Stimulated activated CD4-positive, alpha-beta T cell treated with anti-CD3 and anti-CD28 coated beads, TNF-alpha, amount 100 ng/mL, for 4 hours (primary cell): ENCODE measurements at places on chromosomes 16 and 17.

DNA sequence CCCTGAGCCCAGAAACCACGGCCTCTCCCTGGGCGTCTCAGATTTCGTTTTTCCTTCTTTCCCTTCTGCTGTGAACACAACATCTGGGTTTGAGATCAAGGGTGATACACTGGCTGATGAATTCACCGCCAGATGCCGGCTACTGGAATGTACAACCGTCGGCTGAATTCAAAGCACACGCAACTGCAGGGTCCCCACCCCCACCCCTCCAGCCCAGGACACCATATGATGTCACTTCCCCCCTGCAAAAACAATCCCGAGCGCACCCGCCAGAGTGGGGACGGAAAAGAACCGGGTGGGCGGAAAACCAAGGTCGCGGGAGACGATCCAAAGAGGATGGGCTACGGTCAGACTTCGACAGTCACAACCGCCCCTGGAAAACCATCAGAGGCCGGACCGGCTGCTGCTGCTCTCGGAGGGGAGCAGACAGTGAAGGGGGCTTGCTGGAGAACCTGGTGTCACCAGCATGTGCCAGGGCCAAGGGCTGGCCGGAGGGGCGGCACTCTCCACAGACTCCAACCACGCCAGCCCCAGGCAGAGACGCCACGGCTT, 23.3 kb downstream of the CEP295NL start:
- DNase-seq = no peak

DNA sequence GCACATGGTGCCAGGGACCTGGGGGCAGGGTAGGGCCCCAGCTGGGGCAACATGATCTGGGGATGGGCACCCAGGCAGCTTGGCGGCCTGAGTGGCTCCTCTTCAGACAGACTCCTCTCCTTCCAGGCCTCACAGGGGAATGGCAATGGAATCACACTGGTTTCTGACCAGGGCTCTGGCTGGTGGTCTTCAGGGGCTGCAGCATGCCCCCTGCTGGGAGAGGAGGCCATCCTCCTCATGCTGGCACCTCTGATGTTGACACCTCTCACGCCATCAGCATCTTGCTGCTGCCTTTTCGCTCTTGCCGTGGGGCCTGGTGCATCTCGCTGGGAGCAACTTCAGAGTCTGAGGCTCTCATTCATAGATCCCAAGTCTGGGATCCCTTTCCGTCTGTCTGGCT, 11.2 kb upstream of the GFOD2 start:
- no peak for DNase-seq

- DNase-seq = no peak
Observed at GRCh38 chr17:3788200-3788599, 12.8 kb downstream of the ITGAE start.

- DNase-seq = no peak
Observed at GRCh38 chr16:88906535-88907105, 40.2 kb upstream of the PABPN1L start.

DNA sequence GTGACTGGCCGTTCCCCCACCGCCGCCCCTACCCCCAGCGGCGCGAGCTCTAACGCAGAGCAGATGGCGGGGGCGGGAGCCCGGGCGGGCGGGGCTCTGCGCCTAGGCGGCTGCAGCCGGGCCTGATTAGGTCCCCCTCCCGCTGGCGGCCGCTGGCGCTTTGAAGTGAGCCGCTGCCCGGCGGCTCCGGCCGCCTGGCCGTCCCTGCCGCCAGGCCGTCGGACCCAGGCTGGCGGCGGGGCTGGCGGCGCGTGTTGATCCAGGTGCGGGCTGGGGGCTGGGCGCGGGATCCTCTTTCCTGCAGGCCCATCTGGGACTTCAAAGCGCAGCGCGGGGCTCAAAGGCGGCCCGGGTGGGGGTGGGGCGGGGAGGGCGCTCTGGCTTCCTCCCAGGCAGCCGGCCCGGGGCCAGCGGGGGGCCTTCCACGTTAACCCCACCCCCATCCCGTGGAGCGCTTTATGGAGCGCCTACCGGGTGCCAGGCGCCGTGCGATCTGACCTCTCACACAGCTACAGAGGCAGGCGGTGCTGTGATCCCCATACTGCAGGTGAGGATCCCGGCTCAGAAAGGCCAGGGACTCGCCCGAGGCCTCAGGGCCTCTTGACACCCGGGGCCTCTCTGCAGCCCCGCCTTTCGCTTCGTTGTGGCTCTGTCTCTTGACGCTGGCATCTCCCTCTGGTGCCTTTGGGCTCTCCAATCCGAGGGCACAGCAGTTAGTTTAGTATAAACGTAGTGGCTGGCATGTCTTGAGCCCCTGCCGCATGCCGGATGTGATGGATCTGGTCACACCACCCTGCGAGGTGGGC, 80.0 kb upstream of the NKD1 start:
- DNase-seq = no peak

GRCh38 chr16:22642416-22643088, 131.9 kb downstream of the NPIPB5 start:
- DNase-seq = no peak

DNA sequence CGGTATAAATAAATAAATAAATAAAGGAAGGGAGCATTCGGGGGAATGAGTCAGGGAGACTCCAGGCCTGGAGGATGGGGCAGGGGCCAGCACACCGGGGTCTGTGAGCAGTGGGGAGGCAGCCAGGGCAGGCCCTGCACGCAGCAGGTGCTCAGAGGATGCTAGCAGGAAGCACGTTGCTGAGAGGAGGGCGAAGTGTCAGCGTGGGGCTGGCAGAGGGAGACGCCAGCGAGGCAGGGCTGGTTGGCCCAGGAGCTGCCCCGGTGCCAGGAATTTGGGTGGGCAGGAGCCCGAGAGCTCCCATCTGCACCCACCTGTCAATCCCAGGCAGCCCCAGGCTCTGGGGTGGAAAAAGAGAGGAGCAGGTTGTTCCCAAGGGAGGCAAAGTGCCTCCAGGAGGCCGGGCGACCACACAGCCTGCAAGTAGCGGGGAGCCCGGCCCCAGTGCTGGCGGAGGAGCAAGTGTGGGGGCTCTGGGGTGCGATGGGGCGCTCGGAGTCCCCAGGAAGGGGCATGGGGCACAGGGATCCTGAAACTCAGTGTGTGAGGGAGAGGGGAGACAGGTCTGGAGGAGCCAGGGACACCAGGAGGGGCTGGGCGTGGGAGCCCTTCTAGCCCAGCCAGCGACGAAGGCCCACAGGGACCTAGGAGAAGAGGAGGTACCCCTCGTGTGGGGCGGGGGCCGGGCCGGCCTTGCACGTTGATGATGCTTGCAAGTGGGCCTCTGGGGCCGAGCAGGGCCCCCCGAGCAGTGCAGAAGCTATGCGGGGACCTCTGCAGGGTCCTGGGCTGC, 28.0 kb downstream of the SOX8 start:
- no peak for DNase-seq

DNA sequence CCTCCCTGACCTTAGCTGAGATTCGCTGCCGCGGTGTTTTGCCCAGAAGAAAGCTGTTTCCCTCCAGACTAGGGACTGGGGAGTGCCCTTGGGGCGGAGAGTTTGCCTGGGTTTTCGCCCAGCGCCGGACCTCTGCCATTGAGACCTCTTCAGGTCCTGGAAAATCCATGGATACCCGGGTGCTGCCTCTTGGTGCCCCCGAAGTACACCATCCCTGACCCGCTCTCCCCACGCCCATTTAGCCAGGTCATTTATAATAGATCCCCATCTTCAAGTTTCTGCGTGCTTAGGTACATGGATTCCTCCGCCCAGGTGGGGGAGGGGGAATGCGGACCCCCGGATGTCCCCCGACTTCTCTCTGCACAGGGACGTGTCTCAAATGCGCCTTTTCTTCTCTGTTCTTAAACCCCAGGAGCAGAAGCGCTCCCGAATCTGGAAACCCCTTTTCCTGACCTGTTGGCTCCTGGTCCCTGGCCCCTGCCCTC, 15.0 kb upstream of the CBX8 start:
- no peak for DNase-seq

DNA sequence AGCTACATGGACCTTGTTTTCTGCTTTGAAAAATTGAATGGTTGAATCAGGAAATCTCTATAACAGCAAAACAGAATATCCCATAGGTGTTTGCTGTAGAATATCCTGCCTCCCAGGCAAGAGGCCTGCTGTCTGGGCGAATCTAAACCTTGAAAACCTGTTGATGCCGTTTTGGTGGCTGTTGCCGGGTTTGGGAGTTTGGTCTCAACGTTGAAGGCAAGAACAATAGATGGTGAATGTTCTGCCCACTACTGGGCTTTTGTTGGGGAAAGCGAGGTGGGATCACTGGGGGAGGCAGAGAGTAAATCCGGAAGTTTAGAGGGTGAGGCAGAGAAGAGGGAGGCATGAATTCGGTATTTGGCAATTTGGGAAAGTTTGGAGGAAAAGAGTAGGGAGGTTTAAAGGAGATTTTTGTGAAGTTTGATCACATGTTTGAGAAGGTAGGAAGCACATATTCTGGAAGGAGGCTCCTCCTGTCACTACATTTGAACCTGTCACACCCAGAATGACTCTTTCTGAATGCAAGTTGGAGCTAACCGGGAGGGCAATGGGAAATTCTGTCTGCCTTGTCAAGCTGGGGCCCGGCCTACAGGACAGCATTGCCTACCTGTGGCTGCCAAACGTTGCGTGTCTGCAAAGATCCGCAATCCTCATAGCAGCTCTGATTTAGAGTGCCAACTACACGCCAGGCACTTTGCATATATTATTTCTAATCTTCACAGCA, 46.5 kb downstream of the GPRC5B start:
- no peak for DNase-seq

GRCh38 chr16:85527767-85528297, 85.3 kb upstream of the GSE1 start:
- no peak for DNase-seq

DNA sequence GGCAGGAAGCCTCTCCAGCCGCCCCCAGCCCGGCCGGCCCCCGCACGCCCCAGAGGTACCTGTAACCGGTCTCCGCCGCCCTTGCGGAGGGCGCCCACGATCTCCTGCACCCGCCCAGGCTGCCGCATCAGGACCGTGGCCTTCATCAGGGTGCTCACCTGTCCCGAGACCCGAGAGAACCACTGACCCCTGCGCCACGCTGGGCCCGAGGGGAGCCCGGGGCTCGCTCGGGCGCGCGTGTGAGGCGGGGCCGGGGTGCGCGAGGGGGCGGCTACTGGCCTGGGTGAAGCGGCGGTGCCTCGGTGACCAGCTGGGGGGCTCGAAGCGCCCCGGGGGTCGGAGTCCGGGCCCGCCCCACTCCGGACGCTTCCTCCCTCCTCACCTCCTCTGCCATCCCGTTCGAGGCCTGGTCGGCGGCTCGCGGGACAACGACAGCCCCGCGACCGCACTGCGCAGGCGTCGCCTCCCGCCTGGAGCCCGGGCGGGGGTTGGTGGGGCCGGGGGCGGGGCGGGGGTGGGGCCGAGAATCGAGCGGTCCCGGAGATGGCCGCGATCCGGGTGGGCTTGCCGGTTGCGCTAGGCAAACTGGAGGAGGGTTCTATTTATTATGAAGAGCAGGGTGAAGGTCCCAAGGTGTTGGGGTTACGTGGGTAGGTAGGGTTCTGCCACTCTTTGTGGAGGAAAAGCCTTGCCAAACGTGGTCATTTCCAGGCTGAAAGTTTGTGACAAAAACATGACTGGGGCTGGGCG, at the start of gene NT5C3B:
NT5C3B (minus strand) TSS at position 433 of the 750 bp plus-strand sequence; CDS start at position 394, 39 bp downstream.
- peak; percentile 13 for DNase-seq
